ENCODE measurements at places on chromosomes 11 and 22. TPM values are rescaled to one million over a fixed set of nuclear protein-coding genes. Genes with fewer than 3 reads are reported as not detected.

Gene HEPN1
- not detected for total RNA-seq

Gene APOL3
- 22.4 TPM for total RNA-seq

Gene ALDH3B1
- total RNA-seq: 15.2 TPM

DNA sequence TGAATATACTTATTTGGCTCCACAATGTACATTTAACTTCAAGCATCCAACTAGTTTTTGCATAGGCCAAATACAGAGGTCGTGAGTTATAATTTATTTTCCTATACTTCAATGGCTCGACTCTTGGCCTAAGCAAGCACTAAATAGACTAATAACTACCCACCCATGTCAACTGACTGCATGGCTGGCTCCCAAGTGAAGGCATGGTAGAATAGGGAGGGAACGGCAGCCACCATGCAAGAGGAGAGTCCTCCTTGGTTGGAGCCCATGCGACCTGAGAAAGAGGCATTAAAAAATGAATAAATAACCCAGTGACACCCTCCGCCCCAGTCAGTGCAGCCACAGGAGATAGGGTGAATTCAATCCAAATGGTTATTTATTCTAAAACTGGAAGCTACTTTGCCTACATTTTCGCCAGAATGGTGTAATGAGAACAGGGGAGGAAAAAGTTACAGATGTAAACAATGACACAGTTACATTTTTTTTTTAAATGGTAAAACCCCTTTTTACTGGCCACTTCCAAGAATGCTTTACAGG is 4.9 kb downstream of the GNG3 start:
- peak overlapping the region; percentile 84 for H3K27ac ChIP-seq
- no peak for DNase-seq
- H3K4me3 ChIP-seq: no peak overlapping the region
- no peaks in the 10 kb centered on the region for H3K27me3 ChIP-seq
- H3K4me1 ChIP-seq: peaks cover 73% of the 10 kb centered on the region

GRCh38 chr11:46306296-46306853 is 28.9 kb downstream of the CREB3L1 start:
- no peak for DNase-seq
- H3K4me1 ChIP-seq: no peaks in the 10 kb centered on the region
- H3K4me3 ChIP-seq: no peak overlapping the region
- H3K27ac ChIP-seq: no peak overlapping the region

DNA sequence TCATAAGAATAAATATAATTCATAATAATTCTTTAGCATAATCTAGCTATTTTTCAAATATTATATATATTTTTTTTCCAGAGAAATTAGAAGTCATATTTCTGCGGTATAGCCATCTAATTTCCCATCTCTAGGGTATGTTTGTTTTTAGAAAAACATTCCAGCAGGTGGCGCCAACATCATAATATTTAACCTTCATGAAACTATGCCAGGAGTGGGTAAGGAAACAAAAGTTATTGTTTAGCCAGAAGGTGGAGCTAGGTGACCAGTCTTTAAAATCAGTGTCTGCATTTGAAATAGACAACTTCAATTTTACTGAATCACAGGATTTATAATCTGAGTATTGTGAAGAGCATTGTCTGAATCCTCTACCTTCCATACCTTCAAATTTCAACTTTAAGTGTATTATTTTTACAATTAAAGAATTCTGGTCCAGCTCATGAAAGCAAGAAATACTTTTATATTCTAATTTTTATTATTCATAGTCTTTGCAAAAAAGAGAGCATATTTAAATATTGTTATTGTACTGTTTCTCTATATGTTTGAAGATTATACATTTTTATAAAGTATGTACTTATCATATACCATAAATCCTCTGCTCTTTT is 15.7 kb upstream of the CCDC179 start:
- H3K27me3 ChIP-seq: no peaks in the 10 kb centered on the region
- no peak overlapping the region for H3K4me3 ChIP-seq
- no peak overlapping the region for H3K27ac ChIP-seq
- H3K36me3 ChIP-seq: no peaks in the 10 kb centered on the region
- DNase-seq: peak; percentile 83

Gene FJX1
- 17.1 TPM for total RNA-seq

DNA sequence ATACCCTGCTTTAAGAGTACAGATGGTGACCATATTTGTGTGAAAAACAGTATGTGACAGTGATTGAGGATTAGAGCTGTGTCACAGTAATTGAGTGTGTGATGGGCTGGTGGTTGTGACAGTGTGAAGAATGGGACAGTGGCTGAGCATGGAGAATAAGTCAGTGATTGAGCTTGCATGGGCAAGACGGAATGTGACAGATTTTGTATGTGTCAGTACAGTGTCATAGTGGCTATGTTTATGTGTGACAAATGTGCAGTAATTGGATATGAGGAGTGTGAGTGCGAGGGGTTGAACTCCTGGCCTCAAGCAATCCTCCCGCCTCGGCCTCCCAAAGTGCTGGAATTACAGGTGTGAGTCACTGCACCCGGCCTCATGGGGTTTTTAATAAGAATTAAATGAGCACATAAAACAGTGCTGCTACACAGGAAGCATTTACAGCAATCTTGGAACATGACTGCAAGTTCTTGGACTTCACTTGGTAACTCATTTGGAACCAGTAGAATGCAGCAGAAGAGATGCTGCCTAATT is 583 bp upstream of the RRAS2 start:
- H3K27ac ChIP-seq: no peak overlapping the region
- H3K4me1 ChIP-seq: peaks cover 7% of the 10 kb centered on the region
- no peak overlapping the region for H3K4me3 ChIP-seq
- H3K27me3 ChIP-seq: no peaks in the 10 kb centered on the region
- no peaks in the 10 kb centered on the region for H3K36me3 ChIP-seq

GRCh38 chr11:64675450-64676260 is 47.3 kb downstream of the NRXN2 start:
- peaks cover 7% of the 10 kb centered on the region for H3K4me1 ChIP-seq
- no peaks in the 10 kb centered on the region for H3K36me3 ChIP-seq
- no peaks in the 10 kb centered on the region for H3K27me3 ChIP-seq
- peak; percentile 69 for DNase-seq

Gene ZNF280B
- total RNA-seq: 0.33 TPM

Gene ZBTB16
- 96.5 TPM for total RNA-seq

Gene GRAMD4
- total RNA-seq: 62.3 TPM

- H3K4me1 ChIP-seq: no peaks in the 10 kb centered on the region
- H3K27me3 ChIP-seq: no peaks in the 10 kb centered on the region
- H3K27ac ChIP-seq: no peak overlapping the region
- H3K36me3 ChIP-seq: no peaks in the 10 kb centered on the region
- no peak for DNase-seq
- no peak overlapping the region for H3K4me3 ChIP-seq
Observed at GRCh38 chr11:94031625-94032024, 10.5 kb downstream of the HEPHL1 start.

- H3K27me3 ChIP-seq: no peaks in the 10 kb centered on the region
- H3K27ac ChIP-seq: no peak overlapping the region
- no peaks in the 10 kb centered on the region for H3K4me1 ChIP-seq
- H3K36me3 ChIP-seq: no peaks in the 10 kb centered on the region
Observed at GRCh38 chr11:46429717-46430116, 38.1 kb upstream of the CHRM4 start.

DNA sequence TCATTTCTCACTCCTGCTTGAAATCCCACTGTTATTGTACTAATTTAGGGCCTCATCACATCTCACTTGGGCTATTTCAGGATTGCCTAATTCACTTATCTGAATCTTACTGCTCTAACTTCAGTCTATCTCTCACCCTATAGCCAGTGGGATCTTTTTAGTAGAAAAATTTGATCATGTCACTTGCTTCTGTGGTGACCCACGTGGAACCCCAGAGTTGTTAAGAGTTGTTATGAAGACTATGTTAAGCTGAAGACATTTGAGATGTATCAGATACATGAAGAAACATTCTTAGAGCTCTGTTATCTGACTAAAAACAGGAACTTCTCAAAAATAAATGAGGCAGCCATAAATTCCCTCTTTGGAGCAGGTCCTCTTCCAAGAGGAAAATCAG is 1375.6 kb upstream of the TENM4 start:
- no peaks in the 10 kb centered on the region for H3K4me1 ChIP-seq
- H3K27me3 ChIP-seq: no peaks in the 10 kb centered on the region
- DNase-seq: no peak
- H3K27ac ChIP-seq: no peak overlapping the region
- no peak overlapping the region for H3K4me3 ChIP-seq
- H3K36me3 ChIP-seq: no peaks in the 10 kb centered on the region

DNA sequence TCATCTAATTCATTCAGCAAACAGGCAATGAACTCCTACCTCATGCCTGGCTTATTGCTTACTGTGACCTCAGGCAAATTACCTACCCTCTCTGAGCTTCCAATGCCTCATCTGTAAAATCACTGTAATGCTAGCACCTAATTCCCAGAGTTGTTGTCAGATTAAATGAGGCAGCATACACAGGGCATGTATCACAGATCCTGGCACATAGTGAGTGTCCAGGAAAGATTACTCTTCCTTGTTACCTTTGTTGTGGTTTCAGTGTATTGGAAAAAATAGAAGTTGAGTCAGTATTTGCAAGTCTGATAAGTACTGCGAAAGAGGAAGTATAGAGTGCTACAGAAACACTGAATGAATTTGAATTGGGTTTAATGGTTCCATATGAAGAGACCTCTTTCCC is 26.4 kb upstream of the LRRC55 start:
- no peaks in the 10 kb centered on the region for H3K27me3 ChIP-seq
- DNase-seq: no peak
- H3K27ac ChIP-seq: no peak overlapping the region
- no peaks in the 10 kb centered on the region for H3K4me1 ChIP-seq
- H3K4me3 ChIP-seq: no peak overlapping the region

DNA sequence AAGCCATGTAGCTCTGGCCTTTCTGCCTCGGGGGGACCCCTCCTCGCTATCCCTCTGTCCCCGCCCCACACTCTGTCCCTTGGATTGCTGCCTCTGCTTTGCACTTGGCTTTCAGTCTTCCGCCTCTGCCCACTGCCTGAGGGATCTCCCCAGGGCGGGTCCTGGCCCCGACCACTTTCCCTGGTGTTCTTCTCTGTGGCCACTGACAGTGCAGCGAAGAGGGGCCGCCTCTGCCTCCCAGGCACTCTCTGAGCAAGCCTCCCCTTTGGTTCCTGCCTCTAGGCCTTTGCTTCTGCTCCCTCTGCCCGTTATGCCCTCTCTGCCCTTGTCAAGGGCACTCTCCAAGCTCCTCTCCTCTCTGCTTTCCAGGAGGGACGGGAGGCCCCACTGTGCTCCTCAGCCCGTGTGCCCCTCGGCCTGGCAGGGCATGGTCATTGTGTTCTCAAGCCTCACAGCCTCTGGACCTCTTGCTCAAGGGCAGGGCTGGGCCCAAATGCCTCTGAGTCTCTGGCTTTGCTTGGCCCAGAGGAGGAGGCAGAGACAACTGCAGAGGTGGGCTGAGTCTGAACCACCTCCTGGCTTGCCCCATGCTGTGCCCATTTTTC is 5.5 kb upstream of the MPPED1 start:
- H3K27me3 ChIP-seq: no peaks in the 10 kb centered on the region
- H3K27ac ChIP-seq: no peak overlapping the region
- no peaks in the 10 kb centered on the region for H3K36me3 ChIP-seq

Gene BTG4
- total RNA-seq: not detected

Gene MRGPRE
- total RNA-seq: not detected

DNA sequence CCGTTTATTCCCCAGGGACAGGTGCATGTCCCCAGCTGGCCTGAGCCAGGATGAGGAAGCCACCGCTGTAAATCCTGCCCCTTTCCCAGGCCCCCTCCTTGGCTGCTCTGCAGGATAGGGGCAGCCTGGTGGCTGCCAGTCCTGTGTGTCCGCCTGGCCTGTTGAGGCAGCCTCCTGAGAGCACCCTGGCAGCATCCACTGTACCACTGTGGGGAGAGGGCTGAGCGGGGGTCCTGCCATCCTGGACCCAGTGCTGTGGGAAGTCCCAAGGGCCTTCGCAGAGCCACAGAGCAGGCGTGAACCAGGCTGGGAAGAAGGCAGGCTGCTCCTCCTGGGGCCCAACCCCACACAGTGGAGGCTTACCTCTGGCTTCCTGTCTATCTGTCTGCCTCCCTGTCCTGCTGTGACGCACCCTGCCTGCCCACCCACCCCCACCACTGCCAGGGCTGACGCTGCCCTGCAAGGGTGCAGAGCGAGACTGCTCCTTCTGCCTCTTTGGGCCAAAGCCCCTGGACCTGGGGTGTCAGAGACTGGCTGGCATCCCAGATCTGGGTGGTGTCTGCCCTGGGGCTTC is 8.4 kb downstream of the KCTD17 start:
- no peaks in the 10 kb centered on the region for H3K36me3 ChIP-seq
- DNase-seq: no peak
- no peaks in the 10 kb centered on the region for H3K27me3 ChIP-seq
- H3K27ac ChIP-seq: no peak overlapping the region
- no peaks in the 10 kb centered on the region for H3K4me1 ChIP-seq

GRCh38 chr11:4626207-4627099 is 10.8 kb upstream of the OR51D1 start:
- no peak overlapping the region for H3K4me3 ChIP-seq
- no peaks in the 10 kb centered on the region for H3K4me1 ChIP-seq
- no peak overlapping the region for H3K27ac ChIP-seq

Gene TEAD1
- 36.9 TPM for total RNA-seq

GRCh38 chr22:47617186-47617585 is 854.7 kb downstream of the TBC1D22A start:
- H3K4me1 ChIP-seq: no peaks in the 10 kb centered on the region
- H3K4me3 ChIP-seq: no peak overlapping the region
- H3K27ac ChIP-seq: no peak overlapping the region
- DNase-seq: no peak
- no peaks in the 10 kb centered on the region for H3K27me3 ChIP-seq
- H3K36me3 ChIP-seq: no peaks in the 10 kb centered on the region

Data from body of pancreas (tissue), 4 donors.